Stimulated activated CD8-positive, alpha-beta memory T cell treated with anti-CD3 and anti-CD28 coated beads, Interleukin-4, amount 100 ng/mL, for 1 hour (primary cell): ENCODE measurements at places on chromosomes 1 and 21.

DNA sequence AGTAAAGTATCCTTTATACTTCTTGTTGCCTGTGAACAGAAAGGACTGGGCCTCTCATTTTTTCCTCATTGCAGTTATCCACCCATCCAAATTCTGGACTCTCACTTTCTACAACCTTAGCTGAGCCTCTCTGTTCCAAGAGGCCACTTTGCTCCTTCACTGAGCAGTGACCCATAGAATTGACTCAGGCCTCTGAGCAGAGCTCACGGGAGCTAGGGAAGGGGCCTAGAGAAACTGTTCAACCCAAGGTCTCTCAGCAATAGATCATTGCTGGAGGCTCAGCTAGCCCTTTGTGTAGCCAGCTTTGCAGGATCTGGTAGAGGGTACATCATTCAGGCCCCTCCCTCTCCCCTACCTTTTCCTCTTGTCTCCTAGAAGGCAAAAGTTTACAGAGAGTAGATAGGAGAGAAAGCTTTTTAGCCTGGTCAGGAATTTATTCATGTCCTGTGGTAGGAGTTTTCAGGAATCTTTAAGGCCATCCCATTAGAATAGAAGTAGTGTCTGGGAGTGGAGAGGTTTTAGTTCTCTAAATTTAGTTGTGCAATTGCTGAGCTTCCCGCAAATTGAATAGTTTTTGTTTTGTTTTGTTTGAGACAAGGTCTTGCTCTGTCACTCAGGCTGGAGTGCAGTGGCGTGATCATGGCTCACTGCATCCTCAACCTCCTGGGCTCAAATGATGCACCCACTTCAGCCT, 6.7 kb downstream of the INTS3 start:
- DNase-seq, result no peak

GRCh38 chr21:28138272-28138671, 854.4 kb downstream of the LTN1 start:
- no peak for DNase-seq

GRCh38 chr1:243946946-243947345, 96.9 kb upstream of the AKT3 start:
- no peak for DNase-seq

GRCh38 chr1:48371598-48371997, 100.4 kb downstream of the SPATA6 start:
- no peak for DNase-seq

- no peak for DNase-seq
Observed at GRCh38 chr1:114554577-114554976, 26.8 kb downstream of the BCAS2 start.

DNA sequence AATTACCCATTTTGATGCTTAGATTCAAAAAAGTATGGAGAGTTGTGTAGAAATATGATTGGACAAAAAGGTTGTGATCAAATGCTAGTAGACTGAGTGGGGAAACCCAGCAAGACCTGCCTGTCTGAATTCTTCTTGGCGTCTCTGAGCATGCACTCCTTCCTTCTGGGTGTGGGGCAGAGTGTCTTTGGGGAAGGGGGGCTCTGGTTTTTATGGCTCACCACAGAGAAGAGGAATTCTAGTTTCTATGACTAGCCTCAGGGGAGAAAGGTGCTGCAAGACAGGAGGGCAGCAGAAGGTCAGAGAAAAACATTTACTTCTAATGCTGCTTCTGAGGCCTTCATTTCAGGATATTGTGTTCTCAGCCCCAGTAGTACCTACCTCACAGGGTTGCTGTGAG, 33.9 kb upstream of the PIGC start:
- no peak for DNase-seq

DNA sequence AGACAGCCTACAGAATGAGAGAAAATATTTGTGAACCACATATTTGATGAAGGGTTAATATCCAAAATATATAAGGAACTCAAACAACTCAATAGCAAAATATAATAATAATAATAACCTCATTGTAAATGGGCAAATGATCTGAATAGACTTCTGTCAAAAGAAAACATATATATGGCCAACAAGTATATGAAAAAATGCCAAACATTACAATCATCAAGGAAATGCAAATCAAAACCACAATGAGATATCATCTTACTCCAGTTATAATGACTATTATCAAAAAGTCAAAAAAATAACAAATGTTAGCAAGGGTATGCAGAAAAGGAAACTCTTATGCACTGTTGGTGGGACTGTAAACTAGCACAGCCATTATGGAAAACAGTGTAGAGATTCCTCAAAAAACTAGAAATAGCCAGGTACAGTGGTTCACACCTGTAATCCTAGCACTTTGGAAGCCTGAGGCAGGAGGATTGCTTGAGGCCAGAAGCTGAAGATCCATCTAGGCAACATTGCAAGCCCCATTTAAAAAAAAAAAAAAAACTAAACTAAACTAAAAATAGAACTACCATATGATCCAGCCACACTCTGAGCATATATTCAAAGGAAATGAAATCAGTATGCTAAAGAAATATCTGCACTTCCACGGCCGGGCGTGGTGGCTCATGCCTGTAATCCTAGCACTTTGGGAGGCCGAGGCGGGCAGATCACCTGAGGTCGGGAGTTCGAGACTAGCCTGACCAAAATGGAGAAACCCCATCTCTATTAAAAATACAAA, 17.3 kb upstream of the TRIM67 start:
- DNase-seq, result no peak

DNA sequence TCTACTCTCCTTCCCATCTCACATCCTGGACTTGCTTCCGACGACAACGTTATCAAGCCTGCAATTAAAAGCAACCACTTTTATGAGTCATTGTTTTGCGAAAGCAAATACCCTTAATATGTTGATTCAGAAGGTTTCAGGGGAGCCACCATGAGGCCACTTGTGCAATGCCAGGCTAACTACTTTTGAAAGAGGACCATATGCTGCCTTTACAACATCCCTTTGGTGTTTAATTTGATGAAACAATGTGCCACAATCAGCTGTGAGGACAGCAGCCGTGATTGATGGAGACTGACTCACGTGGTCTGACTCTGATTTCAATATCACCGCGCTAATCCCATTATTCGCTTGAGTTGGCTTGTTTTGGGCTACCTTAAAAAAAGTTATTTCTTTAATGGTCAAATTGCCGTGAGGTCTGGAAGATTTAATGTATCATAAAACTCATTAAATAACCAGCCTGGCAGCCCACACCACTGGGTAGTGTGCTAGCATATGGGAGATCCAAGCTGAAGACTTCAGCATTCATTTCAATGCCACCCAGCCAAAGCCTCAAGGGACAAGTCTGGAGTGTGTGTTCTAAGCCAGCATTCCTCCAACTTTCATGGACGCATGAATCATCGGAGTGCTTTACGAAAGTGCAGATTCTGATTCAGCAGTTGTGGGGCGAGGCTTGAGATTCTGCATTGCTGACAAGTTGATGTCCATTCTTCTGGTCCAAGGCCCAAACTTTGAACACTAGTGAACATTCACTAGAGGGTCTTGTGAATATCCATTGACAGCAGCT, 73.3 kb upstream of the PAXBP1 start:
- DNase-seq, result no peak

GRCh38 chr1:47935163-47935562, 62.0 kb downstream of the TRABD2B start:
- DNase-seq, result no peak

DNA sequence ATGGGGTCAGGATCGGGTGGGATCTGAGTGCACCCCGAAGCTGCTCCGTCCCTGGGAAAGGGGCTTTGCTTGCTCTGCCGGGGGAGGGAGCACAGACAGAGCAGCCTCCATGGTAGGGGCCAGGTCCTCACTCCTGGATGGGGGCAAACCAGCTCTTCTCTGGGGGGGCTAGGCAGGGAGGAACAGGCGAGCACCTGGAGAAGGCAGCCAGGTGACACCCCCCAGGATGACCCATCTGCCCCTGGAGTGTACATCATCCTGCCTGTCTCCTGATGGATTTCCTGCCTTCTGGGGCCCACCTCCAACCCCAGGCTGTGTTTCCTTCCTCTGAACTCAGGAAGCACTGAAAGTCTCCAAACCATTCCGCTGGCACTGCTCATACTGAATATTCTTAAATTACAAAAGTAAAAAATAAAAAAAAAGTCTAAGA, 248.0 kb downstream of the RHOU start:
- no peak for DNase-seq

- no peak for DNase-seq
Observed at GRCh38 chr1:155871390-155871789, 12.0 kb downstream of the SYT11 start.

- no peak for DNase-seq
Observed at GRCh38 chr1:61895175-61895574, 152.9 kb downstream of the PATJ start.

DNA sequence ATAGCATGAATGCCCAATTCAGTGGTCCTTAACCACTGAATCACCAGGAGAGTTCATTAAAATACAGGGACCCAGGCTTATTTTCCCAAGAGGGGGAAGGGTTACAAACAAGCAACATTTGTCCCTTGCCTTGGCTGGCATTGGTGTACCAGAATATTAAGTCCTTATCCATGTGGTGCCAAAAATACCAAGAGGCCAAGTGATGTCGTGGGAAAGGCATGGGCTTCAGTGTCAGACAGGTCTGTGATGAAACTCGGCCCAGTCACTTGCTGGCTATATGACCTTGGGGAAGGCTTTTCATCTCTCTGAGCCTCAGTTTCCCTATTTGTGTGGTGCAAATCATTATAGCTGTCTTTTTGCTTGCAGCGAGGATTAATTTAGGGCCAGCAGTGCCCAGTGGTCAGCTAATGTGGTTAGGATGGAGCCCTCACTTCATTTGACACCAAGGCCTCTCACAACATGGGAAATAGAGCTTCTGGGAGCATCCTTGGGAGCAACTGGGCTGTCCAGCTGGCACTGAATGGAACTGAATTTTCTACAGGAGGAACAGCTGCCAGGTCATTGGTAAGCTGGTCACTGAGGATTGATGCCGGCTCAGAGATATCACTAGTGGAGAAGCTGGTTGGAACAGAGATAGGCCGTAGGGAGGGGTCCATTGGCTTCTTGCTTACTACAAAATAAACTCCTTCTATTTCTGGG, 77.2 kb upstream of the PPP2R5A start:
- no peak for DNase-seq

GRCh38 chr21:33028773-33029384, 3.1 kb downstream of the OLIG2 start:
- no peak for DNase-seq

GRCh38 chr1:166884040-166884642, 8.1 kb upstream of the TADA1 start:
- no peak for DNase-seq

- no peak for DNase-seq
Observed at GRCh38 chr1:100612540-100612939, 74.6 kb downstream of the GPR88 start.

- DNase-seq, result no peak
Observed at GRCh38 chr1:55059302-55060132, 20.2 kb downstream of the PCSK9 start.

- no peak for DNase-seq
Observed at GRCh38 chr21:36804874-36805611, 106.1 kb downstream of the SIM2 start.

DNA sequence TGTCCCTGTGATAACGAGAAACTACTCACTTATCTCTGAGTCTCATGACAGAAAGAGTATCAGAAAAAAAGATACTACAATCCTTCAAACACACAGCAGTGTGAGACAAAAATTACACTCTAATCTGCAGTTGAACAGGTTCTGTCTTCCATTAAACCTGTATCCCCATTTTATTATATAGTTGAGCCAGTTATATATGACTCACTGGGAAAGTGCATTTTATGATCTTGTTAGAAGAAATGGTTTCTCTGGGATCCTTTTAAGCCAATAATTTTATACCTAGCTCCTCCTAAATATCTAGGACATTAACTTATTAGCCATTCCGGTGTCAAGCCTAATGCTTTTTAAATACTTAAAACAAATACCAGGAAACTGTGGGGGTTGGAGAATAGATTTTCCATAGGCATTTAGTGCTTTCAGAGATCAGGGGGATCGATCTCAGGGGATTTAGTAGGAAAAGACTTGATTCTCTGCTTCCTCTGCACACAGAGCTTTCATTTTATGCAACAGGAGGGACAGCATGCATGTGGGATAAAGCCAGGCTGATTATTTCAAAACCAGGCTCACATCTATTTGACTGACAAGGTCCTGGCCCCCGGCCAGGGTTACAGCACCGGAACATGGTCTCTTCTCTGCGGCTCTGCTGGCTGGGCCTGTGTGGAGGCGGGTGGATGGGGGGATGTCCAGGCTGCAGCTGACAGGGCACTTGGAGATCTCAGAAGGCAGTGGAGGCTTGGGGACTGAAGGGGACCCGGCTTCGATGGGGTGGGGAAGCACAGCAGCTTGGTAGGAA, 310.6 kb downstream of the DISC1 start:
- no peak for DNase-seq

DNA sequence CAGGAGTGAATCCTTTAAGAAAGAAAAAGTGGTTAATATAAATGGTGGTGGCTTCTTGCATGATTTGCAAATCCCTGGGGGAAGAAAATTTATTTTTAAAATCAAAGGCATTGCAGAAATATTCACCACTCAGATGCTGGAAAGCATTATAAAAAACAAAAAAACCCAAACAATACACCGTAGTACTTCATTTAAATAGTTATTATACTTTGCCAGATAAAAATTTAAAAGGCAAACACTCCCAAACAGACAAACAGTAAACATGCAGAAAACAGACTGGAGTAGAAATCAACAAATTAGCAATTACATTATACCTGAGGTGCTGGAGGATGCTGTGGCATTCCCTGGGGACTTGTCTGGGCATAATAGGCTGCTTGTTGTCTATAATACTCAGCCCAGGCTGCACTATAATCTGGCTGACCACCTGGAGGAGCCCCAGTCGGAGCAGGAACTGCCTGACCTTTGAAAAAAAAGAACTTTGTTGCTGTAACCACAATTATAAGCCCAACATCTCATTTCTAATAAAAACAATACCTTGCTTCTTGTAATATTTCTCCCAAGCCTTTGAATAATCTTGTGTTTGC, 29.9 kb downstream of the FUBP1 start:
- no peak for DNase-seq

DNA sequence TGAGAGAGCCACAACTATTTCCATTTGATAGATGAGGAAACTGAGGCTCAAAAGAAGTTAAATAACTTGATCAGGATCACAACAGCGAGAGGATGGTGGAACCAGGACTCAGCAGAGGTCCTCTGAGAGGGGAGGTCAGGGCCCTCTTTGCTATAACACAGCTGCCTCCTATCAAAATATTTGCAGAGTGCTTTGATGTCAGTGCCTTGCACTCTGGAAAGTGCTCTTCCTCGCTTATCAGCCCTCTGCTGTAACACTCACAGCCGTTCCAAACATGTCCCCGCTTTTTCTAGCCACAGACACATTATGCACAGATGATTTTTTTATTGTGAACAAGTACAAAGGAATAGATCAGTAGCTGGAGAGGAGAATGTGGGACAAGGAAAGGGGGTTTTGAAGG, 71.8 kb upstream of the ARHGAP29 start:
- no peak for DNase-seq

- no peak for DNase-seq
Observed at GRCh38 chr1:150008699-150009098, 1.8 kb downstream of the OTUD7B start.

DNA sequence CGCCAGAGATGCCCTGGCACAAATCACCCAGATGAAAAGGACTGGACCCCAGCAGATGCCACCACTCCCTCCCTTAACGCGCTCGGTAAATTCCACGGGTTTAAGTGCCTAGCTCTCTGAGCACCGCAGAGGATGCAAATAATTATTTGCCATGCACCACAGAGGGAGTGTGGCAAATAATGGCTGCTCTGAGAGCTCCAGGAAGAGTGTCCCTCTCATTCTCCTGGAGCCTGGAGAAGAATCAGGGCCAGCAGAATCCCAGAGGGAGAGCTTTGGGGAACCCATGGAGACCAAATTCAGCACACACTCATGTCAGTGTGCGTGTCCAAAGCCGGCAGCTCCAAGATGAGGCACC, 667 bp downstream of the HHIPL2 start:
- no peak for DNase-seq
